ENCODE measurements at places on chromosomes 12 and 14.
A peak's percentile ranks its signal among the peaks of the same experiment; 100 is the strongest.

- no peak for DNase-seq
Observed at GRCh38 chr12:51869931-51870330, 18.0 kb upstream of the ANKRD33 start.

- no peak for DNase-seq
Observed at GRCh38 chr12:57940052-57940914, 1.1 kb upstream of the ATP23 start.

DNA sequence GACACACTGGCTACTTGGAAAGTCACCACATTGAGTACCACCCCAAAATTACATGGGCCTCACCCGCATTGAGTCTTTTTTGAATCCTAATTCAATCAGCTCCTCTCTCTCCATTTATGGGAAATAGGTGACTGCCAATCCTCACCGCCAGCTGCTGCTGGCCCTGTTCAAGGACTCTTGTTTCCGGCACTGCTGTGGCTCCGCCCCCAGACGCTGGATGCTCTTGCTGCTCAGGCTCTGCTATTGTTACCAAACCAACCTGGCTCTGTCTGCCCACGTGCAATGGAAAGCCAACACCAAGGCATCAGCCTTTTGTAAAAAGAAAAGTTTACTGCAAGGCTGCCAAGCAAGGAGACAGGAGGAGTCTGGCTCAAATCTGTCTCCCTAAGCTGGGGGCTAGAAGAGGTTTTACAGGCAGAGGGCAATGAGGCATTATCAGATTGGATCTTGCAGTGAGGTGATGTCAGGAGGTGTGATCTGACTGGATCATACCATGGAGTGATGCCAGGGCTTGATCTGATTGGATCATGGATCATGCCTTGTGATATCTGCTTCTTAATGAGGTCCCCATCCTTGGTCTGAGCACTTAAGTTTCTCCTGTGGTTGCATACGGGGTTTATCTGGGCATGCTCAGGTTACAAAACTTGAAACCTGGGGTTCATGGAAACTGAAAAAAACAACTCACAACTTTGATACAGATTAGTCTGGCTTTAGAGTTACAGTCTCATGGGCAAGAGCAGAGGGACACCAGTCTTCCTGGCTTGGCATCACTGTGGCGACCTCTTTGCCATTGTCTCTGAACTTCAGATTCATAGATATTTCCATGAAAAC is 117.1 kb upstream of the SLC35F4 start:
- DNase-seq: no peak

DNA sequence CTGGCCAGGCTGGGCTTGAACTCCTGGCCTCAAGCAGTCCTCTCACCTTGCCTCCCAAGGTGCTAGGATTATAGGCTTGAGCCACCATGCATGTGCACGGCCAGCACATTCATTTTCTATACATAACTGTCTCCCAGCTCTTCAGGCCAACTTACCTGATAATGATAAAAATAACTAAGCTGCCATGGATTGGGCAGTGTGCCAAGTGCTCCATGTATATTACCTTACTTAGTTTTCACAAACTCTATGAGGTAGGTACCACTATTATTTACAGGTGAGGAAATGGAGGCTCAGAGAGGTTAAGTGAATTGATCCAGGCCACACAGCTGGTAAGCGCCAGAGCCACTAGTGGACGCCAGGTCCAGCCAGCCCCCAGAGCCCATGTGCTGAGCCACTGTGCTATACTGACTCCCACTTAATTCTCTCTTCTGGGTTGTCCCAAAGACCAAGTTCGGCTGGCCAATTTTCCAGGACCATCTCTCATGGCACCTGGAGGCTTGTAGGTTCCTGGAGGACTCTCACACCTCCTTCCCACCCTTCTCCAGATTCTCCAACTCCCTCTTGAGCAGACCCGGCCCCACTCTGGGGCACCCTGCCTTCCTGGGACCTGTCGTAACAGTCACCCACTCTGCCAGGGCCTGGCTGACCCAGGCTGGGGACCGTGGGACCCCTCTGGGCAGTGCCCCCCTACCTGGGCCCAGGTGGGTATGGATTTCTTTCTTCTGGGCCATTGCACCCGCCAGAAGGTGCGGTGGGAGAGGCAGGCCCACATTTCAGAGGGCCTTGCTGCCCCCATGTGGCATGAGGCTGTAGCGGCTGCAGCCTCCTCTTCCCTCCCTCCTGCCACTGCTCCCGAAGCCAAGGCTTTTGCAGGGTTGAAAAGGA is 30.2 kb upstream of the CIPC start:
- DNase-seq: no peak

DNA sequence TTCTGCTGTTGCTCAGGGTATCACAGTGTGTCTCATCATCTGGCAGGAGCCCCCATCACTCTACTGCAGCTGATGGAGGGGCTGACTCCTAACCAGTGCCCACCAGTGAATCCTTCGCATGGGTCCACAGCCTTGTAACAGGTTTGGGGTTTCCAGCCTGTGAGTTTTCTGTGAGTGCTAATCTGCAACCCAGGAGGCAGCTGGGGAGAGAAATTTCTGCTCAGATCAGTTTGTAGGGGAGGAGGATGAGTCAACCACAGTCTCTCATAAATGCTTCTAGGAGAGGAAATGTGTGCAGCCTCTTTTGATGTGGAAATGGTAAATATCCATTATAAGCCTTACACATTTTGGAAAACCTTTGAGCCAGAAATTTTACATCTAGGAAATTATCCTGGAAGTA is 871.3 kb downstream of the AACS start:
- DNase-seq: no peak

DNA sequence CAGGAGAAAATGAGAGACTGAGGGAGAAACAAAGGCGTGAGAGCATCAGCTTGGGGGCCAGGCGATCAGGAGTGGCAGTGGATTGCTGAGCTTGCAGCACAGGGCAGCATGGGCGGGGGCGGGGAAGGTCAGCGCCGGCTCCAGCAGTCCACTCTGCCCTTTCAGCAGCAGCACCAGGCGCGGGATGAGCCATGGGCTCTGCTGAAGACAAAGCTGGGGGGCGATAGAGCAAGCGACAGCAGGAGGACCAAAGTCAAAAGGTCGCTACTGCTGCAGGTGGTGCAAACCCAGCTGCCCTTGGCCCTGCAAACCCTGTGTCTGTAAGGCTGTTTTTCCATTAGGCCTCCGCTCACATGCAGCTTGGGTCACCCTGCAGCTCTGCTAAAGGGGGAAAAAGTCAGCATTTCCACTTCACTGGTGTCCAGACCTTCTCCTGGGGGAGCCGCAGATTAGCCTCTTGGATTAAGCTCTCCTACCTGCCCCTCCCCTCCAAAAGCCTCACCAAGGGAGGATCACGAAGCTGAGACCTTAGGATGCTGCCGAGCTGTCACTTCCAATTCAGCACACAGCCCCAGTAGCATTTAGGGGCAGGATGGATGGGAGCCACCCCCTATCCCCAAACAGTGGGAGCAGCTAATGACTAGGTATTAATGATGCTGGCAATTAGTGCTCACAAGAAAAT is 204.8 kb downstream of the DPF3 start:
- no peak for DNase-seq

DNA sequence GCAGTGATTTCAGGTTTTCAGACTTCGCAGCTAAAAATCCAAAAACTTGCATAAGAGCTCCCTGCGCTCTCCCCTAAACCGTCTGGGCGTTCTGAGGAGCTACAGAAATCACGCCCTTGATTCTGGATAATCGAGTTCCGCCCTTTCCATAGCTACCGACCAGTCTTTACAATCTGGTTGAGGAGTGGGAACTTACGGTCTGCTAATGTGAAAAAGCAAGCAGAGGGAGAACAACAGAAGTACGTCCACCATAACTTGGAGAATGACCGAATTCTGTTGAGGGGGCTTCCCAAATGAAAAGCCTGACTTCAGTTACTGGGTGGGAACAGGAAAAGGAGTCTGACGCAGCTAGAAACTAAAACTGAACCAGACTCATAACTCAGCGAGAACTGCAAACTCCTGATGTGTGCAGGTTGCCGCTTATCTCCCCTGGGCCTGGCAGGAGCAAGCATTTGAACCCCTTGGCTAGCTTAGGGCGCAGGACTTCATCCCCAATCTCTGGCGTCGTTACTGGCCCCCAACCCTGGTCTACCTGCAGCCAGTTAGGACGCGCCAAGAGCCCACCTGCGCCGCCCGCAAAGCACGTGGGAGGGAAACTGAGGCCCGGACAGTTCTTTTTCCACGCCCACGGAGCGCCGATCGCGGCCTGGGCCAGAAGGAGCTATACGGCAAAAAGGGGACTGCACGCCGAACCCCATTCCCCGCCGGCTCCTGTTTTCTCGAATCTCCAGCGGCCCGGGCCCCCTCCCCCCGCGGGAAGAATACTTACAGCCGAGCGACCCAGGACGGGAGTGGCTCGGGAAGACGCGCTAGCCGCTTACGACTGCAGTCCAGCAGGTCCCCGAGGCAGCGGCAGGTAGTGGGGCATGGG is 838 bp downstream of the LRIG3 start:
- no peak for DNase-seq

DNA sequence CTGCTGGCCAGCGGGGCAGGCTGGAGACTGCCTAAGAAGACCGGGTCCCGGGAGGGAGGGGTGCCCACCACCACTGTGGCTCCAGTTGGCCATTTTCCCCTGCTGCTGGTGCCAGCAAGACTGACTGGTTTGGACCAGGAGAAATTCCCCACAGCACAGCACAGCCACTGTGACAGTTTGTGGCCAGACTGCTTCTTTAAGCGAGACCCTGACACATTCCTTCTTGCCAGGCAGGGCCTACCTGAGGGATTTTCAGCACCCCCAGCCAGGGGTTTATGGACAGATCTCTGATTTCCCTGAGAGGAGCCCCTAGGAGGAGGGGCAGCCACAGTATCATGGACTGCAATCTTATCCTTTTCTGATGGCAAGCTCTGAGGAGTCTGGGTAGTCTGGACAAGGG is 15.5 kb downstream of the GLIPR1L1 start:
- no peak for DNase-seq

DNA sequence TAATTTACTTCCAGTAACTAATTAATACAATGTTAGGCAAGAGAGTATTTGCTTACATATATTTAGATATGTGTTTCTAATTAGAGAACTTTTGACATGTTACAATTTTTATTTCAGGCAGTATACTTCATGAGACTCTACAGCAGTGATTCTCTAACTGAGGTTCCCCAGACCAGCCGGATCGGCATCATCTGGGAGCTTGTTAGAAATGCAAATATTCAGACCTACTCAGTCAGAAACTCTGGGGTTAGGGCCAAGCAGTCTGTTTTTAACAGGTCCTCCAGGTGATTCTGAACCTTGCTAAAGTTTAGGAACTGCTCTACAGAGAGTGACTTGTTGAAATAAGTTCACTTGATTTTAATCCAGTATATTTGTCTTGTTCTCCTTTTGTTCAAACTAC is 46.5 kb downstream of the ARID2 start:
- DNase-seq: no peak

GRCh38 chr14:89771251-89771650 is 183.3 kb downstream of the EFCAB11 start:
- DNase-seq: no peak

DNA sequence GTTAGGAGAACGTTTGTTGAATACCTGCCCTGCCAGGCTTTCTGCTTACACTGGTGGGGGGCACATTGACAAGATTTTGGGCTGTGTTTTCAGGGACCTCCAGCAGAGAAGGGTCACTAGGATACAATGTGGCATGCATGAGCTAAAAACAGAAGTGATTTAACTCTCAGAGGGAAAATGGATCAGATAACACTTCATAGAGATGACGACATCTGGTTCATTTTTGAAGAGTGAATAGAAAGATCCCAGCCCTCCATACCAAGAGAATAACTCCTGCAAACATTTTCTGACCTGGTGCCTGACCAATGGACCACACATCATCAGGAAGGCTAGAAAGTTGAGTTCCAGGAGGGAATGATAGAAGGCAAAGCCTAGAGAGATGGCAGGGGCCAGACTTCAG is 33.7 kb downstream of the CKB start:
- no peak for DNase-seq

DNA sequence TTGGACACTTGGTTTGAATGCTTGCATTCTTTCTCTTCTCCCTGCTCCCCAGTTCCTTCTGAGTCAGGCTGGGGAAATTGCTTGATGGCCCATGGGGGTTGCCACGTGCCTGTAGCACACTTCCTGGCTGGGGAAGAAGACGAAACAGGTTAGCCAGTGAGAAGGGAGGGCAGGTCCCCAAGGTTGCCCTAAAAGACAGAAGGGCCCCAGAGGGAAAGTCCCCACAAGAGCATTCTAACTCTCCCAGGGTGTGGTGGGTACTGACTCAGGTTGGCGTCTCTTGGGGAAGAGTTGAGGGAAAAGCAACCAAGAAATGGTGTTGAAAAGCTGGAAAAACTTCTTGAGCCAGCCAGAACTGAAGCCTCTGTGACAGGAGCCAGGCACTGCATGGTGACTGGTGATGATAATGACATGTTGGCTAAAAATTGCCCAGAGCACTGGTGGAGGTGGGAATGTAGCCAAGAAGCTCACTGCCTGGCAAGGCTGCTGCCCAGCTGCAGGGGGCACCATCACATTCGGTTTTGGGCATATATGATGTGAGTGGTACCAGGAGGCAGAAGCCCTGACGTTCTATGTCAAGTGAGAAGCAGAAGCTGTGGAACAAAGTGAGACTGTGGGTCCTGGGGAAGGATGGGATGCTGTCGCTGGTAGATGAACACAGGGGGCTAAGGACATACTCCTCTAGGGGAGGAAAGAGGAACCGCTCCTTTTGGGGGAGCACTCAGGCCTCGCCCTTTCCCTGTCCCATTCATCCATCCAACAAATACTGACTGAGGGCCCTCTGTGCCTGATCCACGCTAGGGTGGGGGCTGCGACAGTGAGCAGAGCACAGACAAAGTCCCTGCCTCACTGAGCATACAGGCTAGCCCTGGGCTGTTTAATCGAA is 8.1 kb upstream of the RABGGTA start:
- no peak for DNase-seq

DNA sequence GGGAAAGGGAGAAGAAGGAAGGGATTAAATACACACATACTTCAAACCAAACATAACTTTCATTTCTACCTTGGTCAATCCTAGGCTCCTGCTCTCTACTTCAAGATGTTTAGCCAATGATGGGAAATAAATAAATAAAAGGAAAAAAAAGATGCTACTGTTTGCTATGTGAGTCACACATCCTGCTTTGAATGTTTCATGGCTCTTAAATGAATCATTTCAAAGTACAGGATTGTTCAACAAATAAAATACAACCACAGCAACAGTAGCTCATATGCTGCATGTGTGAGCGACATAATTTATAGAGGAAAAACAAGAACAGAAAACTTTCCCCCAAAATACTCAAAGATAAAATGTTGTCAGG is 54.3 kb upstream of the NPFF start:
- DNase-seq: peak; percentile 46

GRCh38 chr12:94867066-94867855 is 136.2 kb downstream of the NDUFA12 start:
- DNase-seq: no peak

GRCh38 chr12:12505544-12506495 is 56.8 kb downstream of the DUSP16 start:
- DNase-seq: peak; percentile 11

All from brain pericyte (primary cell).